Epithelial cell of prostate (primary cell): ENCODE measurements at places on chromosomes 4 and X.
A peak's percentile ranks its signal among the peaks of the same experiment; 100 is the strongest.

- DNase-seq = no peak
Observed at GRCh38 chr4:7411491-7411890, 23.2 kb downstream of the PSAPL1 start.

DNA sequence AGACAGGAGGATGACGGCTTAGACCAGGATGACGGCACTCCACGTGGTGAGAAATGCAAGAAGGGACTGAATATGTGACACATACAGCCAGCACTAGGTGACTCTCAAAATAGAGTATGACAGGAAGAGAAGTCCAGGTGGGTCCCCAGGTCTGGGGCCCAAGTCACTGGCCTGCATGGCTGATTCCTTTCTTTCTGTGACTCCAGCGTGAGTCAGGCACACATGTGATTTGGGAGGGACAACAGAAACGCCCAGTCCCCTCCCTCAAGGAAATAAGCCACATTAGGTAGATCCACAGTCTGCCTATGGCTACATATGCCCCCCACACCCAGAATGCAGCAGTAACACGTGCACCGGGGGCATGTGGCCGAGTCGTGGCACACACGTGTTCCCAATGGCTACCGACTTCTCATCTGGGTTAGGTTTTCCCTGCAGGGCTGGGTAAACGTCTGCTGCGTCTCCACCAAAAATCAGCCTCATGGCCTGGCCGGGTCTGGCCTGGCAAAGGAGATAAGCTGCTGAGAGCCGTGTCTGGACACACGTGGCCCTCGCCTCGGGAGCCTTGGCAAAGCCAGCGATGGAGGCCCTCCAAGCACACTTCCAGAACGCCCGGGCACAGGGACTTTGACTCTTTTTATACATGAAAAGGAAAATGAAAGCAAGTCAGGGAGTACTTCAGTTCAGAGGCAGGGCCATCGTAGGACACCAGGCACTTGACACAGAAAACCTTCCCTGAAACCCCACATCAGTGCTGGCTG, 19.3 kb downstream of the SEL1L3 start:
- no peak for DNase-seq

DNA sequence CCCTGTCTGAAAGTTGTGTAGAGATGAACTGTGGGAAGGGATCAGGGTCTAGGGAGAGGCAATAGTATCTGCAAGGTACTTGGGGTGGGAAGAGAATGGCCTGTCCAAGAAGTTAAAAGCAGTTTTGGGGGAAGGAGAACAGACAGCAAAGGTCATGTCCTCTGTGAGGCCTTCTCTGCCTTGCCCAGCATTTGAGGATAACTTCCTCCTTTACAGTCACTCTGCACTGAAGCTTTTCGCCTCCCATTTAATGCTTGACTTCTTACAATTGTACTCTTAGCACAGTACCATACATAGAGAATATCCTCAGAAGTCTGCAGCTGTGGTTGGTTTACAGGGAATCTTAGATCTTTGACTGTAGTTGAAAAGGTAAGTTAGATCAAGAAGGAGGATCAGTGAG, 121.8 kb upstream of the AP1S2 start:
- DNase-seq = no peak

DNA sequence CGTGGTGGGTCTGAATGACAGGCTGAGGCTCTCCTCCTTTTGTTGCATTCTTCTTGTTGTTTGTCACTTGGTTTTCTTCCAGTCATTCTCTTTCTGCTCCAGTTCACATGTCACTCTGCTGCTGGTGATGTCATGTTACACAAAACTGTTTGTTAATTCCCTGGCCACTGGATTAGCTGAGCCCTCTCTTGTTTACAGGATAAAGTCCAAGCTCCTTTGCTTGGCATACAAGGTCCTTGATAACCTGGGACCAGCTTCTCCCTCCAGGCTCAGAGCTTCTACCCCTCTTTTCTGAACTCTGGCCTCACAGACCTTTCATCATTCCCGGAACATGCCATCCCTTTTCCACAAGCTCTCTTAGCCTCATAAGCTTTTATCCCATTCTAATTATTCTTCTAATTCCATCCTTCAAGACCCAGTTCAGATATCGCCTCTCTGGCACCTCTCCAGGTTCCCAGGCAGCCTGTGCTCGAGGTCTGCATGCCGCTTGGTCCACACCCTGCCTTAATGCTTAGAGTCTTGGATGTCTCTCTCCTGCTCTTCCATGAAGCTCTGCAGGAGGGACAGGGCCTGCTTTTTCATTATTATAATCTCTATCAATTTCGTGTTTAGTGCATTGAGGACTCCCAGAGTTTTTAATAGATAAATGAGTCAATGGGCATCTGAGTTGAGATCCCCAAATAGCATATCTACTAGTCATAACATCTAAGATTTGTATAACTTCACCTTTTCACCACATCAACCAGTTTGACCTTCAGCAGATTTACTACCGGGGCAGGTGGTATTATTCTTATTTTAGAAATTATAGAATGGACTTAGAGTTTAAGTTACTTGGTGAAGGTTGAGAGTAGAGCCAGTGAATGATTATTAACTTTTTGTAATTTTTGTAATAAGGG, 98.7 kb downstream of the TMEM131L start:
- no peak for DNase-seq

GRCh38 chrX:80578517-80579105, 158.4 kb downstream of the TENT5D start:
- no peak for DNase-seq

DNA sequence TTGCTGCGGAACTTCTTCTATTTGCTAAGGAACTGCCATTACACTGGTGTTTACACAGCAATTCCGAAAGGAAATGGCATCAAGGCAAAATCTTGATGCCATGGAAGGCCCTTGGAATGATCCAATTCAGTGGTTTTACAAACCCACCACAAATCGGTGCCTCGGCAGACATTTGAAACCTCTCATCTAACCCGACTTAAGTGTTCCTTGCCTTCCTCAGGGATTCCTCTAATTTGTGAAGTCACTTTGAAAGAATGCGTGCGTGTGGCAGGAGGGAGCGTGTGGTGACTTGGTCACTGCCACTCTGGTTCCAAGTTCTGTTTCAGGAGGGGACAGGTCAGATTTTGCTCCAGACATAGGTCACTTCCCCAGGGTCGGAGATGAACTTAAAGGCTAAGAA, 4.8 kb downstream of the NOP14 start:
- DNase-seq = no peak

DNA sequence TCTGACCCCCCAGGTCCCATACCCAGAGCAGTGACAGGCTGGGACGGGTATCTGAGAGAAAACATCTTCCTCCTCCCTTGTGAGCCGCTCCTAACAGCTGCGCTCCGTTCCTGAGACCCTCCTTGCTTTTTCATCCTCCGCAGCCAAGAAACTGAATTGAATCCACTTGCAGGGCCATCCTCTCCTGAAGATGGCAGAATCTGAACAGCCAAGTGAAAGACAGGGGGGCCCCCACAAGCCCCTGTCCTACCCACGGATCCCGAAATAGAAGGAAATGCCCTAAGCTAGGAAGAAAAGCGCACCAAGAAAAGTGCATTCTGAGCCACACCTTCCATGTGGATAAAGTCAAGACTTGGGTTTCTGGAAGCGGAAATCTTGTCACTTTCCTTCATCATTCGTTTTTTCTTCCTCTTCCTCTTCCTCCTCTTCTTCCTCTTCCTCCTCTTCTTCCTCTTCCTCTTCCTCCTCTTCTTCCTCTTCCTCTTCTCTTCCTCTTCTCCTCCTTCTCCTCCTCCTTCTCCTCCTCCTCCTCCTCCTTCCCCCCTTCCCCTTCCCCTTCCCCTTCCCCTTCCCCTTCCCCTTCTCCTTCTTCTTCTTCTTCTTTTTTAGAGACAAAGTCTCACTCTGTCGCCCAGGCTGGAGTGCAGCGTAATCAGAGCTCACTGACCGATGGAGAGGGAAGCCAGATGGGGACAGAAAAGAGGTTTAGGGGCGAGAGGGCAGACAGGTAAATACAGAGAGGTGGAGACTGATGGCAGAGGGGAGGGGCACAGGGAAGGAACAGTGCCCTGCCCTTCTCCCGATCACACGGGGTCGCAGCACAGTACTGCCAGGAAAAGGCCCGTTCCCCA, 86.0 kb upstream of the WWC2 start:
- no peak for DNase-seq

DNA sequence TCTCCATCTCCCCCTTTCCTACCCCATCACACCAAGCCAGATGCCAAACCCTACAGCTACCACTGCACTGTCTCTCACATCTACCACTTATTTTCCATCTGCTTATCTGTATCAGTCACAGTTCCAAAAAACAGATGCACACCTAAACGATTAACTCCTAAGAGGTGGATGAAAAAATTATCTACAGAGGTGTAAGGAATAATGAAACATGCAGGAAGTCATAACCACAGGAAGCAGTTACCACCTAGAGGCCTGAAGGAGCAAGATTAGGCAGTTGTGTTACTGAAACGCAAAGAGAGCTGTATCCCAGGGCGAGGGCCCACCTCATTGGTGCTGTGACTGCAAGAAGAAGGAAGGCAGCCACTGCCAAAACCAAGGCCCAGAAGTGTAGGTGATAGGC, 87.8 kb upstream of the FAM241A start:
- no peak for DNase-seq

- DNase-seq = no peak
Observed at GRCh38 chrX:108198420-108198819, 106.8 kb downstream of the ATG4A start.

GRCh38 chr4:79982601-79983322, 90.3 kb downstream of the ANTXR2 start:
- DNase-seq = no peak

DNA sequence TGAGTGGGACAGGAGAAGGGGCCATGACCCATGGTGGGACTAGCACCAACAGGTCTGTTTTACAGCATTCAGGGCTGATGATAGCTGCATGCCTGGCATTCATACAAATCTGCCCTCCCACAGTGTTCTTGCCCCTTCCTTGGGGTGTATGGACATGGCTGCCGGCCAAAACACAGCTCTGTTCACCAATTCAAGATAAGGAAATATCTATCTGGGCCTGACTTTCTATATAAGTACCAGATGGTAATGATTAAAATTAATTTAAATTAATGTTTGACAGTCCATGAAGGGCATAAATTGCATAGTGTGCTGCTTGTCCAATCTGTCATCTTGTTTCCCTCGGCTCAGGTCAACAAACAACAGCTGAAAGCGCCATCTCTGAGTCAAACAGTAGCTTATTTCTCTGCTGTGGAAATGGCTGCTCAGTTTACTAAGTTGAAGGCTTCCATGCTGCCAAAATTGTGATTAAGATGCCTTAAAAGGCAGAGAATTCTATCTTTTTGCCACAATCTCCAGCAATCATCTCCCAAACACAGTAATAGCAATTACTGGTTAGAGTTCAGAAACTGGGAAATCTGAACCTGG, 67.0 kb upstream of the TSPAN7 start:
- DNase-seq = no peak

GRCh38 chr4:66681962-66682361, 863.3 kb downstream of the CENPC start:
- no peak for DNase-seq

- DNase-seq = no peak
Observed at GRCh38 chr4:41451961-41452360, 86.0 kb upstream of the LIMCH1 start.

DNA sequence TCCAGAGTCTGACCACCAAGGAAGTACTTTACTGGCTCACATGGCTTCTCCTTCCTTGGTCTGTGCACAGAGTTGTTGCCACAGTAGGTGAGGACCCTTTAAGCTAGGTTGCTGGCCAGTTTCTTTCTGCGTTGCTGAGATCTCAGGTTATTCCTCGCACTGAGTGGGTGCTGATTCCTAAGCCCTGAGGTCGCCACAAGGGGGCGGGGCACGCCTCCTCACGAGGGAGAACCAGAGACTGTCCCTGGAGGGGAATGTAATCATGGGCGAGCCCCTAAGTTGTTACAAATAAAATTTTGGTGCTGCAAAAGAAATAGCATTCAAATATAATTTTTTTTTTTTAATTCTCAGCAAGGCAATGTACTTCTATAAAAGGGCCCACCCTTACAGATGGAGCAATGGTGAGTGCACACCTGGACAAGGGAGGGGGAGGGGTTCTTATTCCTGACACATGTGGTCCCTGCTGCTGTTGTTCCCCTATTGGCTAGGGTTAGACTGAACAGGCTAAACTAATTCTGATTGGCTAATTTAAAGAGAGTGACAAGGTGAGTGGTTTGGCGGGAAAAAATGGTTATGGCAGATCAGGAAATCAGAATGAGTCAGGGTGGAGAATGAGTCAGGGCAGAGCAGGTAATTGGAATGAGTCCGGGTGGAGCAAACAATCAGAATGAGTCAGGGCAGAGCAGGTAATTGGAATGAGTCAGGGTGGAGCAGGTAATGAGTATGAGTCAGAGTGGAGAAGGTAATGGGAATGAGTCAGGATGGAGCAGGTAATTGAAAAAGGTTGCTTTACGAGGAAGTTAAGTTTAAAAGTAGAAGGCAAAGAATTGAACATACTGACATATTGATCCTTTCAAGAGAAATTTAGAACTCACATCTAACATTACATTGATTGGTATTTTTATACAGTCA, 107.5 kb downstream of the VSIG4 start:
- DNase-seq = peak; percentile 75

DNA sequence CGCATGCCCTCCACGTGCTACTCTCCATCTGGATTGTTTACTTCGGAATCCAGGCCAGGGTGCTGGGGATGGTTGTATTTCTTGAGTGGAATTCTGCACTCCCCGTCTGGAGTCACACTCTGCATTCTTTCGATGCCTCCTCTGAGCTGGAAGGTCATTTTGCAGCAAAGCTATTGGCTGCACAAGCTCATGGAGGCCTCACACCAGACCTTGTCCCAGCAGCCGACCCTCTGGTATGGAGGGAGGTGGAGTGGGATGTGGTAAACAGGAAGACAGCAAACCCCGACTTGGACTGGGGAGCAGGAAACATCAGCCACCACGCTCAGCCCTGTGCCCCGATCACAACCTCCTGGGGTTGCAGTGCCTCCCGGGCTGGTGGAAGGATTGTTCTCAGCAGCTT, 225.3 kb upstream of the LNX1 start:
- DNase-seq = no peak

- no peak for DNase-seq
Observed at GRCh38 chr4:107888237-107888636, 43.1 kb upstream of the CYP2U1 start.

- no peak for DNase-seq
Observed at GRCh38 chr4:107388736-107389274, 331.2 kb downstream of the PAPSS1 start.

DNA sequence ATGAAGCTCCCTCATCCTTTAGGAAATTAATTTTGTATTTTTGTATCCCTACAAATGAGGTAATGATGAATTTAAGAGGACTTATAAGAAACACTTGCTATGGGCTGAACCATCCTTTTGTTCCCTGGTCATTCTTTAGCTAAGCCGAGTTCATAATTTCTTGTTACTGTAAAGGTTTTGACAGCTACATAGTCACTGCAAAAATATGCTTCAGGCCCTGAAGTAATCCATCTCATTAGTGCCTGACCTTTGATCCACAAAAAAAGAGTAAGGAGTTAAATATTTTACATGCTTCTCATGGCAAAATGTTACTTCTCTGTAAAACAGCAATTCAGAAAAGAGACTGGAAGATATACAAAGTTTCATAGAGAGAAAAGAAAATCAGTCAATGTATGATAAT, 290.6 kb upstream of the SLIT2 start:
- no peak for DNase-seq

DNA sequence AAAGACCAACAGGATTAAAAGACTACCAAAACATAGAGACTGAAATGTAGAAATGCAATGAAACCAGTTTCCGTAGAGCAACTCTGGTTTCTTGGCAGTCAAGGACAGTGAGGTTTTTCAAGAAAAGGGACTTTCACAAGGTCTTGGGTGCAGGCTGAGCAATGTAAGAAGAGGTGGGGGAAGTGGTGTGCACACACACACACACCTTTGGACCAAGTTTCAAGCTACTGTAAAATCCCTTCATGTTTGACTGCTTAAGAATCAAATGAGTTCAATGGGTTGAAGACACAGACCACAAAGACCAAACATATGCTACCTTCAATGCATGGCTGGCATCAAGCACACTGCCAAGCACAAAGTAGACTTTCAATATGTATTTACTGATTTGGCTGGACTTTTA, 17.8 kb upstream of the MCF2 start:
- DNase-seq = no peak
